ENCODE measurements at places on chromosomes 6 and 20. TPM values are rescaled to one million over a fixed set of nuclear protein-coding genes. Genes with fewer than 3 reads are reported as not detected.

THBS2 gene
- 1,449 TPM for total RNA-seq

TFAP2C gene
- not detected for total RNA-seq

AK9 gene
- 6.5 TPM for total RNA-seq

POPDC3 gene
- total RNA-seq, result 13.7 TPM

MDFI gene
- 7.4 TPM for total RNA-seq

UNC93A gene
- total RNA-seq, result not detected

ECT2L gene
- total RNA-seq, result not detected

IPCEF1 gene
- not detected for total RNA-seq

C6orf58 gene
- not detected for total RNA-seq

PRSS16 gene
- 0.18 TPM for total RNA-seq

MCUR1 gene
- 9.6 TPM for total RNA-seq

MLN gene
- not detected for total RNA-seq

MYO6 gene
- 28.7 TPM for total RNA-seq

NOTCH4 gene
- 0.42 TPM for total RNA-seq

DSN1 gene
- total RNA-seq, result 12.6 TPM

SIRPB2 gene
- not detected for total RNA-seq

TMEM217 gene
- total RNA-seq, result 1.2 TPM

TSPO2 gene
- total RNA-seq, result not detected

TBC1D20 gene
- 45.8 TPM for total RNA-seq

ACSS1 gene
- 0.89 TPM for total RNA-seq

EIF6 gene
- 107 TPM for total RNA-seq

PNLDC1 gene
- not detected for total RNA-seq
